ENCODE measurements at places on chromosomes 5 and 9. TPM values are rescaled to one million over a fixed set of nuclear protein-coding genes. Genes with fewer than 3 reads are reported as not detected.
A peak's percentile ranks its signal among the peaks of the same experiment; 100 is the strongest.

- peak; percentile 53 for DNase-seq
Observed at GRCh38 chr9:113343732-113344231, 3.7 kb upstream of the WDR31 start.

DNA sequence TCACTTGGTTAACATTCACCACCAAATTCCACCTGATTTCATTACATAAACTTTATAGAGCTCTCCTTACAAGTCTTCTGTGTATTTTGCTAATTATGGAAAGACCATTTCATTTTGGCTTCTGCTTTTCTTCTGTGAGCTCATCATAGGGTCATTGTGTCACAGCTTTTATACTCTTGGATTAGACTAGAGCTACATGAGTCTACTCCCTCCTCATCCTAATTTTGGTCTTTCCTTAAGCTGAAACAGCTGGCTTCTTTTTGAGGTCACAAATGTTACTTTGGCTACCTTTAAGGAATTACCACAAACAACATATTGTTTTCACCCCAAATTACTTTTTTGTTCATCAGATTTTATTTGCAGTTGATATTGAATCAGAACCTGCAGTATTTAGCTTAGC is 103.0 kb downstream of the NPR3 start:
- DNase-seq: no peak

DNA sequence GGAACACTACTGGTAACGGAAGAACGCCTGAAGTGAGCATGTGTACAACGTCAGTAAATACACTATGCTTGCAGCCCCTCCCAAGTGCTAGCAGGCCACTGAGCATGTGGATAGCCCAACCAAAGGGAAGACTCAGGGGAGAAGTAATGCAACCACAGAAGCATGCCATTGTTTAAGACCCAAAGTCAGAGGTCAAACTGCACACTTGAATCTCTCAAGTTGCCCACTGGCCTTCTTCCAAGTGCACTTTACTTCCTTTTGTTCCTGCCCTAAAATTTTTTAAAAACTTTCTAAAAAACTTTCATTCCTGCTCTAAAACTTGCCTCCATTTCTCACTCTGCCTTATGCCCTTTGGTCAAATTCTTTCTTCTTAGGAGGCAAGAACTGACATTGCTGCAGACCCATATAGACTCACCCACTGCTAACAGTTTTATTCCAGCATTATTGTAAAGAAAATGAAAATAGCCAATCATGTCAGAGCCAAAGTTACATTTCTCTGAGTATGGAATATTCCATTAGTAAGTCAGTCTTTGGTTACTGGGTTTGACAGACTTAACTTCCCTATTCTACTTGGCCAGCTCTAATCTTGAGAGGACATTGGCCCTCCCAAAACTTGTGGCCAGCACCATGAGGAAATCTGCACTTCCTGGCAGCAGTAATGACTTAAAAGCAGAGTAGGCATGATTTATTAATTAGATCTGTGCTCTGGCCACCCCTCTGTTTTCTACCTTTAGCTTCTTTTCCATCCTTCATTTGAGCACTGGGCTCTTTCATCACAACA is 76.9 kb downstream of the TSSK1B start:
- no peak for DNase-seq

- DNase-seq: peak; percentile 71
Observed at GRCh38 chr5:150511578-150512367, 3.8 kb downstream of the NDST1 start.

DNA sequence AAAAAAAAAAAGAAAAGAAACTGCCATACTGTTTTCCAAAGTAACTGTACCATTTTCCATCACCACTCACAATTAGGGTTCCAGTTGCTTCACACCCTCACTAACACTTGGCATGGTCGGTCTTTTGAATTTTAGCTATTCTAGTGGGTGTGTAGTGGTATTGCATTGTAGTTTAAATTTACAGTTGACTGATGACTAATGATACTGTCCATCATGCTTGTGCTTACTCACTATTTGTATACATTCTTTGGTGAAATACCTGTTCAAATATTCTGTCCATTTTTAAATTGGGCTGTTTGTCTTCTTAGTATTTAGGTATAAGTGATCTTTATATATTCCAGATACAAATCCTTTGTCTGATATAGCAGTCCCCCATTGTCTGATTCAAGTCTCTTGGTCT is 36.2 kb upstream of the ZNF169 start:
- DNase-seq: no peak

DNA sequence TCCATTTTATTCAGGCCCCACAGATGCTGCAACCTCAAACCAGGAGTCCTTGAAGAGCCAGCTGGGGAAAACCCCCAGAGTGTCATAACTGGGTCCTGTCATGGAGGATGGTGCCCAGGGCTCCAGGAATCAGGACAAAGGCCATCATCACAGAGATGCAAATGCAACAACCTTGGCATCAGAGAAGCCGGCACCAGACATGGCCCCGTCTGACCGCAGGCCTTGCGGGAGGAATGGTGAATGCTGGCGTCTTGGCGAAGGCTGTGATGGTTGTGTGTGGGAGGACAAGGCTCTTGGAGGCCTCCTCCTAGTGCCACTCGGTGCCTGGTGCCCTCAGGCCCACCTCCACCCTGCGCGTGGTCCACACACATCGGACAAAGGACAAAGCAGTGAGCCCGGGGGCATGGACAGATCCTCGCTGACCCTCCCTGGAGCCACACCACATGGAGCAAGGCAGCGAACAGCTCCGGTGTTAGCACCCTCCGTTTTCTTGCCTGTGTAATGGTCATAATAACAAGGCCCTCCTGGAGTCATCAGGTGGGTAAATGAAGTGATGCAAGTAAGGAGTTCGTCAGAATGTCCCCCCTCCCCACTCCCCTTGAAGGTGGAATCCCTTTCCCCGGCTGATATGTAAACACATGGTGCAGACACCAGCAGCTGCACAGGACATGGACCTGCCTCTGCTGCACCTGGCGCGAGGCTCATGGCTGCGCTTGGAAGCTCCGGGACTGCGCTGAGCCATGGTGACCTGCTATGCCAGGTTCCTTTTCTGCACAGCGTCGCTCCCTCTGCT is 380.7 kb downstream of the IRX2 start:
- no peak for DNase-seq

GRCh38 chr9:16207161-16207560 is 654.3 kb downstream of the CCDC171 start:
- DNase-seq: no peak

DNA sequence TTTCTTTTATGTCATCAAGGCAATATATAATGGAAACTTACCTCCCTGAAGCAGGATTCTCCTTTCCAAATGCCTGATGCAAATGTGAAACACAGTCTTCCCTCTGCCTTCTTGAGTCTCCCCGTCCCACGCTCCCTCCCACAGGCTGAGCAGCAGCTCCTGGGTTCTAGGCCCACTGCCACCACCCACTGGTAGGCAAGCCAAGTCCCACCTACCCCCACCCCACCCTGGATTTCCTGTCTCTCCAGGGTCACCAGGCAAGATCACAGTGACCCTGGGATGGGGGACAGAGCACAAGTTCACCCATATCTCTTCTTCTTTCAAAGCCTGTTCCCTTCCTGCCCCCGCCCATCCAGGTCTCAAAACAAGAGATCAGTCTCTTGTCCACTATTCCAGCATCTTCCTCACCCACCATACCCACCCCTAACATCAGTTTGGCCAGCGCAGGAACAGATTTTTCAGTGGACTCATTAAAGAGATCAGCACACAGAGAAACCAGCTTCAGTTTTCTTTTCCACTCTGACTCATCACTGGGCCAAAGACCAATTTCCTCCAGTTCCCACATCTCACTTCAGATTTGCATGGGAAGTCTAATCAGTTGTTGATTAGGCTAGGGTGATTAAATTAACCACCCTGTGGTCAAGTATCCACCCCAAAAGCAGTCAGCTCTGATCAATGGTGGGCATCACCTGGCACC is 151.5 kb downstream of the ACTL7B start:
- DNase-seq: no peak

- no peak for DNase-seq
Observed at GRCh38 chr5:143004361-143005145, 234.4 kb downstream of the ARHGAP26 start.

- DNase-seq: no peak
Observed at GRCh38 chr5:72465601-72466563, 41.3 kb downstream of the ZNF366 start.

GRCh38 chr9:81088341-81088740 is 601.0 kb downstream of the TLE1 start:
- DNase-seq: no peak

GRCh38 chr5:178431782-178432165 is 158.4 kb downstream of the COL23A1 start:
- DNase-seq: no peak

GRCh38 chr9:108274971-108275370 is 580.8 kb downstream of the ACTL7B start:
- no peak for DNase-seq

DNA sequence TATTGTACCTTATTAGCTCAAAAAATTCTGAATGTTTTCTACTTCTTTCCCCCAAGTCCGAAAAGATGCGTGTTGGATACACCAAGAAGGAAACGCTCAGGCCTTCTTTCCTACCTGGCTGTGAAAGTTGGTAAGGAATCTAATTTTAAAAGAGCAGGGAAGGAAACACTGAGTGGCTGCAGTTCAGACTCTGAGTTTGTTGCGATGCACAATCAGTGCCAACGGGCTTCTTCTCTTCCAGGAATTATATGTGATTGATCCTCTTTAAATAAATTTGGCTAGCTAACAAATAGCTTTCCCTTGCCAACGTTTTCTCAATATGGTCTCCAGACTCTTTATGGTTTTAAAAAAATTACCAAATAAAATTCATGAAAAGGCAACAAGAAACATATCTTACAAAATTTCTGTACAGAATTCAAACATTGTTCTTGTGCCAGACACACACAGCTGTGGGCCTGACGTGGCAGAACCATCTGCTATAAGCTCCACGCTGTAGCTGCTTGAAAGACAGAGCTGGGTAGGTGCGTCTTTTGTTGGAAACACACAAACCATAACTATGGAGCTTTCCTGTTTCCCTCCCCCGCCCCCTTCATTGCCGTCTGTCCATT is 493.1 kb downstream of the ZNF608 start:
- no peak for DNase-seq

DNA sequence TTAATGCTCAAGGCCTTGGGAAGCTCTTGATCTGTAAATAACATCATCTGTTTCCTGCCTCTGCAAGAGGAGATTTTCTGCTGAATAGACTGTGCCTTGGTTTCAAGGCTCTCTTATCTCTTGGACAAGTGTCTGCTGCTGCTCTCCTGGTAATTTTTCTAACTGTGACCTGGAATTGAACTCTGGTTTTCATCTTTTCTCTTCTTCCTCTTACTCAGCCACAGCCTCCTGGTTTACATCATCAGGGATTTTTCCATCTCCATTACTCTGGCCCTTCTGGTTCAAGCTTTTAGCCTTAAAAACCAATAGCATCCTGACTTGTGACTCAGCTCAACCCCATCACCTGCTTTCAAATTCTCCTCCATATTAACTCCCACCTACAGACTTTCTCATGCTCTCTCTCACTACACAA is 49.6 kb upstream of the ITGA1 start:
- DNase-seq: no peak

- DNase-seq: no peak
Observed at GRCh38 chr9:9124616-9125015, 1325.0 kb upstream of the DMAC1 start.

- DNase-seq: no peak
Observed at GRCh38 chr5:107451028-107451427, 219.7 kb downstream of the EFNA5 start.

GRCh38 chr9:126852086-126852688 is 8.3 kb upstream of the ZBTB34 start:
- no peak for DNase-seq

DNA sequence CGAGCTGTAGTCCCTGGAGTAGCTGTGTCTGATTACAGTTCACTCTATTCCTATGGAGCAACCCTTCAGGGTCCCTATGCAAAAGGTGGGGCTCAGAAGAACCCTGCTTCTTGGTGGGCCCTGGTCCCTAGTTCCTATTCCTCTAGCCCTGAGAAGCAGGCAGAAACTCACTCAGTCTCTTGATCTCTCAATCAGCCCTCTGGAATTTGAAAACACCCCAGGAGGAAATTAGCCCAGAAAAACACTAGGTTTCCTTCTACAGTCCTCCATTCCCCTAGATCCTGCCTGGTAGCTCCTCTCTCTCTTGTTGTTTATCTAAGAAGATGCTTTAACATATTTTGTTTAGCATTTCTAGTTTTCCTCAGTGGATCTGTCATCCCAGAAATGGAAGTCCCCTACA is 7.6 kb downstream of the RGS3 start:
- DNase-seq: no peak

DNA sequence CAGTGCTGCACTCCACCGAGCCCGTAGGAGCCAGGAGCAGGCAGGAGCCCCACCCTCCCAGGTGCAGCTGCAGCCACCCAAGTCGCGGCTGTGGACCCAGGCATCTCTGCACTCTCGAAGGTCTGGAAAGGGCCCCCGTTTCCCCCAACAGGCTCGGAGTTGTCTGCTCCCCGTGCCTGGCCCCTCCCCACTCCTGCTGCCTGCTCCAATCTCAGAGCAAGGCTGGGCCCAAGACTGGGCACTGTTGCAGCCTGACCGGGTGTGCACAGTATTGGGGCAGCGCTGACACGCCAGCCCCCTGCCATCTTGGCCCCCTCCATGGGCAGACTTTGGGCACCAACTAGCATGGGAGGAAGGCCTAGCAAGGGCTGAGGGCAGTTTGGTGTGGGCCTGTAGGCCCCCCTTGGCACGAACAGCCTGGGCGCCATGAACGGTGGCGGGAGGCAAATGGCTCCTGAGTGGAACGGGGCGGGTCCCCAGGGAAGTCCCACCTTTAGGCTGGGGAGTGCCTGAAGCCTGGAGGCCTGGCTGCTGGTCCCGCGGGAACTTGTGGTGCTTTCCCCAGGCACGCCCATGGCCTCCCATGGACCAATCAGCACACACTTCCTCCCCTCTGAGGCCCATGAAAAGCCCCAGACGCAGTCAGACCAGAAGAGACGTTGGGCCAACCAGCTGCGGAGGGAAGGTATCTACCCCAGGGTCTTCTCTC is 60.4 kb downstream of the PSAT1 start:
- DNase-seq: no peak

DNA sequence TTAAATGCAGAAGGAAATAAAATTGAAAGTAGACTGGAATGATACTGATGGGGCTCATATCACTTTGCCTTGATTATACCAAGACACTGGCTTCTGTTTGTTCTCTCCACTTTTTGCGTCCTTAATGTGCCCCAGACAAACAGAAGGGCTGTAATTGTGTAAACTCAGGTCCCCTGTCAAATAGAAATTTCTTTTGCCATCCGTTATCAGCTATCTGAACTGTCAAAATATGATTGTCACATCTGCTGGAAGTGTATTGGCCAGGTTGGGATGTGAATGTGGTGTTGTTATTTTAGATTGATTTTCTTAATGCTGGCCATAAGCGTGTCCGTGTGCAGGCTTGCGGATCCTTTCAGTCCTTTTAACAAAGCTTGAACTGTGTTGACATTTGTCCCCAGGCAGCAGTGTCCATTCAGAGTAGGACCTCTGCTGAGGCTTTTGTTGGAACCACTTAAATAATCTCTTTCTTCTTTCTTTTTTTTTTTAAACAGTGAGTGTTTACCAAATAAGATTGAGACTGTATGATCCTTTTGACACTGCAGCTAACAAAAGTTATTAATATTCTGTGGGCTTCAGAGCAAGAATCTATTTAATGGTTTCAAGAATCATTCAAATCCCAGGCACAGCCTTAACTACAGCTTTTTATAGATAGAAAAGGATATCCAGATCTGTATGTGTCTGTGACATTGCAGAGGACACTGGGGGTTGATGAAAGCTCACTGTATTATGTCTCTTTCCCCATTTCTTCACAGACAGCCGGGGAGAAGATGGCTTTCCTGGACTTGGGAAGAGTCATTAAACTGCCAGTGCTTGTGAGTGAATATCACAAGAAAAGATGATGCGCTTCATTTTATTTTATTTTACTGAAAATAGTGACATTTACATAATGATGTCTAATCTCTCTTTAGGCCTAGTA is 171.7 kb downstream of the ZNF608 start:
- DNase-seq: no peak

The HEMGN gene
- total RNA-seq: 3.0 TPM

The PCDHA1 gene
- not detected for total RNA-seq

The ALDH1A1 gene
- 181 TPM for total RNA-seq

The SPATA6L gene
- 9.7 TPM for total RNA-seq

All from upper lobe of left lung (tissue), 6 donors.